ENCODE measurements at places on chromosomes 7 and 10. TPM values are rescaled to one million over a fixed set of nuclear protein-coding genes. Genes with fewer than 3 reads are reported as not detected.

GRCh38 chr10:36301139-36301538 is 659.0 kb upstream of the FZD8 start:
- DNase-seq = no peak
- no peak overlapping the region for H3K27ac ChIP-seq

- no peaks in the 10 kb centered on the region for H3K36me3 ChIP-seq
- no peaks in the 10 kb centered on the region for H3K4me1 ChIP-seq
- no peak for DNase-seq
- no peak overlapping the region for H3K27ac ChIP-seq
- H3K4me3 ChIP-seq = no peak overlapping the region
- H3K27me3 ChIP-seq = no peaks in the 10 kb centered on the region
Measured at GRCh38 chr7:50655490-50655889, 90.3 kb upstream of the DDC start.

GRCh38 chr10:69956741-69957230 is 95.9 kb upstream of the MACROH2A2 start:
- no peaks in the 10 kb centered on the region for H3K27me3 ChIP-seq
- H3K4me1 ChIP-seq = no peaks in the 10 kb centered on the region
- H3K27ac ChIP-seq = no peak overlapping the region
- no peak overlapping the region for H3K4me3 ChIP-seq

DNA sequence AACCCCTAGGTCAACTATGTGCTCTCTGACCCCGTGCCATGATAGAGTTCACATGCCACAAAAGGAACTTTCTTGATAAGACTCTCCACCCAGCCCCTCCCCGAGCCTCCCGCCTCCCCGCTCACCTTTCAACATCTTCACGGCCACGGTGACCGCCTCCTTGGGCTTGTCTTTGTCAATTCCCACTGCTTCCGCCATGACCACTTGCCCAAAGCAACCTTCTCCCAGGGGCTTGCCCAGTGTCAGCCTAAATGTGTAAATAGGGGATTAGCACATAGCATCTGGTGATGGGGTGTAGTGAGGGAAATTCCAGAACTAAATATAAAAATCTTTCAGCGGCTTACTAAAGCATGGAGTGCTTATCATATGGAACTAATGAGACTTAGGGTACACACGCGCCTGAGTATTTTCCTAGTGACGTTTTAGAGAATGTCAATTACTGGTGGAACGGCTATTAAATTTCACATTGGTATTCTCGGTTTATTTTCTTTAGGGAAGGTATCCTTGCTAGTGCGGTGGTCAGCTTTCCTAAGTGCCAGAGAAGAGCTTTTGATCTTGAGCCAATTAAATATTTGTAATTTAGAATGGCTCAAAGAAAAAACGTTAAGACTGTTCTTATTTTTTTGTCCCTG is 97.4 kb downstream of the FGFR2 start:
- DNase-seq = no peak
- no peaks in the 10 kb centered on the region for H3K4me1 ChIP-seq
- no peak overlapping the region for H3K27ac ChIP-seq
- H3K36me3 ChIP-seq = peaks cover 30% of the 10 kb centered on the region
- H3K4me3 ChIP-seq = no peak overlapping the region

DNA sequence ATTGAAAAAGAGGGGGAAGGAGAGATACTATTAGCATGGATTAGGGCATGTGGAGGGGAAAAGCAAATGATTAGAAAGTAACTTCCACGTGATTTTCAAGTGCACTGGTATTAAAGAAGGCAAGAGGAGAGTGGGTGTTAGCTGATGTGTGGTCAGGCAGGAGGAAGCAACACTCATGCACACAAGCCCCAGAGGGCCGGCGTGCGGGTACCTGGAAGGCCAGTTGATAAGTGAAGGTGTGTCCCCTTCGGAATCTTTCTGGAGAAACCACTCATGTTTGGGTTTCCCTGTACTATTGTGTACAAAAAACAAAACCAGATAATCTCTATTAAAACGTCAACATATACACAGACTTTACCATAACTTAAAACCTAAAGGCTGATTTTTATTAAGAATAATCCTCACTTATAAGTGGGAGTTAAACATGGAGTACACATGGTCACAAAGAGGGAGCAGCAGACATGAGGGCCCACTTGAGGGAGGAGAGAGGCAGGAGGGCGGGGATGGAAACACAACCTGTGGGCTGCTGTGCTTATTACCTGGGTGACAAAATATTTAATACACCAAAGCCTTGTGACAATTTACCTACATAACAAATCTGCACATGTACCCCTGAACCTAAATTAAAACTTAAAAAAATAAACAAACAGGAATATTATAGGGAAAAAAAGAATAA is 98.9 kb downstream of the SVIL start:
- peaks cover 32% of the 10 kb centered on the region for H3K36me3 ChIP-seq
- peak; percentile 69 for DNase-seq
- peak overlapping the region; percentile 80 for H3K27ac ChIP-seq
- no peaks in the 10 kb centered on the region for H3K27me3 ChIP-seq
- no peak overlapping the region for H3K4me3 ChIP-seq

DNA sequence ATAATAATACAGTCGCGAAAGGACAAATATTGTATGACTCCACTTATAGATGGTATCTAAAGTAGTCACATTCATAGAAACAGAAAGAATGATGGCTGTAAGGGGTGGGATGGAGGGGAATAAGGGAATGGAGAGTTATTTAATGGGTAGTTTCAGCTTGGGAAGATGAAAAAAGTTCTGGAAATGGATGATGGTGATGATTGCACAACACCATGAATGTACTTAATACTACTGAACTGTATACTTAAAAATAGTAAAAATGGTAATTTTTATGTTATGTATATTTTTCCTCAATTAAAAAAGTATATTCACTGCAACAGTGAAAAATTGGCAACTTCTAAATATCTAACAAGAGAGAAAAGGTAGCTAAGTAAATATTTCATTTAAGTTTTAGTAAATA is 265.8 kb downstream of the EXOC4 start:
- no peaks in the 10 kb centered on the region for H3K27me3 ChIP-seq
- no peaks in the 10 kb centered on the region for H3K36me3 ChIP-seq
- no peak overlapping the region for H3K4me3 ChIP-seq
- no peaks in the 10 kb centered on the region for H3K4me1 ChIP-seq
- H3K27ac ChIP-seq = no peak overlapping the region

DNA sequence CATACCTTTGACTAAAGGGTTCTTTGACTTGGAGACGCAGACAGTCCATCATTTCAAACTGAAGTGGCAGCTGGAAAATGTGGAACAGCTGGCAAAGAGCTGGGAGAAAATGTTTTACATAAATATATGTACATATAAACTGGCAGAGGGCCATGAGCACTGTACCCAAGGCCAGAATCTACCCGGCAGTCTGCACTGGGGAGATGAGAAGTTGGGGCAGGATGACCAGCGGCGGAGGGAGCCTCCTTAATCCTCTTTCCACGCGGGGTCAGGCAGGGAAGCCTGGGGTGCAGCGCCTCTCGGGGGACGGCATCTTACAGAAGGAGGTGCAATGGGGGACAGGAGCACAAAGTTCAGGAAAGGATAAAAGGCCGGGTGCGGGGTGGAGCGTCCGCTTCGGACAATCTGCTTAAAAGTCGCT is 1.3 kb downstream of the GLI3 start:
- no peaks in the 10 kb centered on the region for H3K36me3 ChIP-seq
- DNase-seq = no peak
- no peaks in the 10 kb centered on the region for H3K27me3 ChIP-seq
- no peak overlapping the region for H3K27ac ChIP-seq
- H3K4me1 ChIP-seq = peaks cover 29% of the 10 kb centered on the region

- H3K27me3 ChIP-seq = no peaks in the 10 kb centered on the region
- no peaks in the 10 kb centered on the region for H3K4me1 ChIP-seq
- H3K36me3 ChIP-seq = no peaks in the 10 kb centered on the region
- no peak overlapping the region for H3K4me3 ChIP-seq
- DNase-seq = no peak
Measured at GRCh38 chr10:99595236-99595635, 25.0 kb downstream of the SLC25A28 start.

- no peaks in the 10 kb centered on the region for H3K4me1 ChIP-seq
- H3K27ac ChIP-seq = no peak overlapping the region
- no peak for DNase-seq
Measured at GRCh38 chr7:88597941-88598425, 161.5 kb upstream of the ZNF804B start.

GRCh38 chr10:123134343-123134914 is 1.3 kb upstream of the HMX3 start:
- H3K4me1 ChIP-seq = peaks cover 7% of the 10 kb centered on the region
- DNase-seq = no peak
- no peak overlapping the region for H3K27ac ChIP-seq
- H3K4me3 ChIP-seq = no peak overlapping the region

DNA sequence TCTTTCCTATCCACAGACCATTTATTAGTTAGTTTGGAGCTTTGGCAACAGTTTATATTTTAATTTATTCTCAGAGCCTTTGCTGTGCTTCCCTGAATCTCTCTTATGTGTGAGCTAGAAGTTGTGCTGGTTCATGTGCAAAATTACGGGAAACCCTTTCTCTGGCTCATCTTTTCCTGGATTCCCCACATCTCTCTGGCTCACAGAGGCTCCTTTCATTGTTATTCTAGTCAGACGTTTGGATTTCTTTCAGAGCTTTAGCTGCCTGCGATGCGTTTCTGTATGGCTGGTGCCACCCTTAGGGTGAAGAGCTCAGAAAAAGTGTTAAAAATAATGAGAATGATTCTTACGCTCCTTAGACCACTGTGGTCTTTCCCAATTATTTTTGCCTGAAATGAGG is 53.3 kb downstream of the TPST1 start:
- DNase-seq = peak; percentile 39
- no peaks in the 10 kb centered on the region for H3K4me1 ChIP-seq
- H3K27me3 ChIP-seq = no peaks in the 10 kb centered on the region
- no peak overlapping the region for H3K4me3 ChIP-seq
- H3K27ac ChIP-seq = no peak overlapping the region

GRCh38 chr10:95785942-95786669 is 30.1 kb downstream of the ENTPD1 start:
- no peak overlapping the region for H3K4me3 ChIP-seq
- no peak for DNase-seq
- H3K27ac ChIP-seq = no peak overlapping the region
- no peaks in the 10 kb centered on the region for H3K36me3 ChIP-seq

DNA sequence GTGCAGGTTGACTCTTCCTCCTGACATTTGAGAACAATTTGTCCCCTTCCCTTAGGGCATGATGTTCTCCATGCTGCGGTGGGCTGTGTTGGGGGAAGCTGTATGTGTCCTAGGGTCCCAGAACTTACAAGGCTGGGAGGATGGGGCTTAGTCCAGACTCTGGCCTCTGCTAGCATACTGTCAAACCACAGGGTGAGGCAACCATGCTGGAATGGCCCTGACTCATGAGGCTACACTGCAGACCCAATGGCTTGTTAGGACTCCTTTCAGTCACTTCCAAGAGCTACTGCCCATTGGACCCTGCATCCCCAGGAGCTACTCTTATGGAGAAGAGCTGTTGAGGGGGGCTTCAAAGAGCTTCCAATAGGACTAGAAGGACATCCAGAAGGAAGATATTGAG is 20.1 kb upstream of the FAM170B start:
- no peaks in the 10 kb centered on the region for H3K4me1 ChIP-seq
- no peak for DNase-seq
- H3K4me3 ChIP-seq = no peak overlapping the region
- H3K27ac ChIP-seq = no peak overlapping the region
- H3K36me3 ChIP-seq = no peaks in the 10 kb centered on the region

DNA sequence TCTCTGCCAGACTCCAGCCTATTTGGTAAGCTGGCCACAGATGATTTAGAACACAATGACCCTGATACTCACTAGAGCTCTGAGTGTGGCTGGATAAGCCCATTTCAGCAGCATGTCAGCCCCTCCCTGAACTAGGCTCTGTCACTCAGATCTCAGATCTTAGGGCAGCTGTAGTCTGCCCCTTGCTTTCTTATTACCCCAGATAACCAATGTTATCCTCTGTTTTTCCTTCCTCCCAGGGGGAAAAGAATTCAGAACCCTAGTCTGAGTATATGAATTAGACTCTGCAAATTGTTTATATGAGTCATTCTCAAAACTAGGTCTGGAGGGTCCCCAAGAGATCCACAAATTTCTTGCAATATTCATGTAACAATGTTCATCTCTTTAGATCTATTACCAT is 286.2 kb downstream of the KCNMA1 start:
- H3K27me3 ChIP-seq = no peaks in the 10 kb centered on the region
- H3K4me3 ChIP-seq = no peak overlapping the region
- H3K36me3 ChIP-seq = no peaks in the 10 kb centered on the region
- peaks cover 7% of the 10 kb centered on the region for H3K4me1 ChIP-seq
- peak; percentile 27 for DNase-seq

- H3K4me1 ChIP-seq = peaks cover 6% of the 10 kb centered on the region
- H3K36me3 ChIP-seq = peaks cover 3% of the 10 kb centered on the region
- no peak overlapping the region for H3K4me3 ChIP-seq
- H3K27me3 ChIP-seq = no peaks in the 10 kb centered on the region
- H3K27ac ChIP-seq = no peak overlapping the region
Measured at GRCh38 chr10:74969093-74969492, 142.4 kb upstream of the SAMD8 start.

DNA sequence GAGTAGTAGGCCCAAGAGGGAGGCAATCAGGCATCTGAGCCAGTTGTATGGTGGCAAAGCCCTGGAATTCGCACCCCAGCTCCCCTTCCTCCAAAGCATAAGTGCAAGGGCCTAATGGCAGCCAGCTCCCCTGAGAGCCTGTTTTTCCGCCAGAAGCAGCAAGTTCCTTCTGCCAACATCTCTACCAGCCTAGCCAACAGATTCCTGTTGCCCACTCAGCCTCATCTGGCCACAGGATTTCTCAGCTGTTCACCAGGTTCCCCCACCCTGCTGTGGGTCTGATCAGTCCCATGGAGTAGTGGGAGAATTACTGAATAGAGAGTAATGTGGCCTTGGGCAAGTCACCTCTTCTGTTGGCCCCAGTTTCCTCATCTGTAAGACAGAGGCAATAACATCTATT is 186.2 kb upstream of the PDE1C start:
- no peaks in the 10 kb centered on the region for H3K27me3 ChIP-seq
- no peak overlapping the region for H3K4me3 ChIP-seq
- H3K36me3 ChIP-seq = no peaks in the 10 kb centered on the region
- no peak for DNase-seq
- H3K27ac ChIP-seq = no peak overlapping the region

- H3K27me3 ChIP-seq = no peaks in the 10 kb centered on the region
- peaks cover 42% of the 10 kb centered on the region for H3K36me3 ChIP-seq
- H3K4me1 ChIP-seq = no peaks in the 10 kb centered on the region
- no peak overlapping the region for H3K27ac ChIP-seq
Measured at GRCh38 chr7:30634193-30634626, 39.5 kb downstream of the GARS1 start.

The ADIRF gene
- total RNA-seq = not detected

The STX1A gene
- 20.6 TPM for total RNA-seq

The SLC39A12 gene
- 0.21 TPM for total RNA-seq

The TSPAN12 gene
- 3.7 TPM for total RNA-seq

The TMEM140 gene
- not detected for total RNA-seq

The HOXA11 gene
- total RNA-seq = not detected

The POLR2J3 gene
- 21.5 TPM for total RNA-seq

The AOC1 gene
- total RNA-seq = not detected

The MMP21 gene
- not detected for total RNA-seq

The RARRES2 gene
- 4.2 TPM for total RNA-seq

The OPN1SW gene
- total RNA-seq = not detected

All from cardiac muscle cell (in vitro differentiated cells and primary cell).